Heart right ventricle (tissue), 16 donors: ENCODE measurements at places on chromosomes 2 and 18.

DNA sequence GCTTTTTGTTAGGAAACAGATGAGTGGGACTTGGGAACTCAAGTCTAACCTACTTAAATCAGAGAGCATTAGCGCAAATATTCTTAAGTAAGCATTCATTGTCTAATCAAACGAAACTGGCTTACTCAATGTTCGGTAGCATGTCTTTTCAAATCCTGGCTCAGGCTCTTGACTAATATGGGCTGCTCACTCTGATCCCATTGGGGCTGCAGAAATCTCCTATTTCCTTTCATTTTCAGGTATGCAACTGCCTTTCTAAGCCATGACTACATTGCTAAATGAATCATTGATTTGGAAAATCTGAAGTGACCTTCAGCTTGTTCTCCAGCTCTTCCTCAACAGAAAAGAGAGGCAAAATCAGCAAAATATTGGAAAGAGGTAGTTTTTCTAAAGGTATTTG is 2084.4 kb upstream of the PIK3C3 start:
- DNase-seq = no peak

- DNase-seq = peak; percentile 52
These were observed 49.1 kb downstream of the KCNIP3 start for GRCh38 chr2:95346231-95346737.

GRCh38 chr2:73832930-73833329 is 4.2 kb downstream of the STAMBP start:
- no peak for DNase-seq

GRCh38 chr2:221106241-221106640 is 465.9 kb downstream of the EPHA4 start:
- DNase-seq = no peak

DNA sequence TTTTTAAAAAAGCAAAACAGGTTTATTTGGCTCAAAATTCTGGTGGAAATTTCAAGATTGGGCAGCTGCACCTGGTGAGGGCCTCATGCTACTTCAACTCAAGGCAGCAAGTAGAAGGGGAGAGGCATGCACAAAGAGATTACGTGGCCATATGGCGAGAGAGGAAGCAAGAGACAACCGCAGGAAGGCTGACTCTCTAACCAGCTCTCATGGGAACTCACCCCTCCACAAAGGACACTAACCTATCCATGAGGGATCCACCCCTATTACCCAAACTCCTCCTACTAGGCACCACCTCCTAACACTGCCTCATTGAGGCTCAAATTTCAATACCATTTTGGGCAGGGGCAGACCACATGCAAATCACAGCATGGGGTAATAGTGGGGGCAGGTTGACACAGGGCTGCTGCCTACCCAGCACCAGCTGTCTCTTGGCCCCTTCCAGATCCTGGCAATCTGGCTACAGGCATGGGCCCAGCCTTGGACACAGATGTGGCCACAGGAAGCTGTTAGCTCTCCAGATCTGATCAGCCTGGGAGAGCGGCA is 2.0 kb upstream of the CAPN10 start:
- DNase-seq = no peak

GRCh38 chr2:67457699-67458098 is 60.6 kb downstream of the ETAA1 start:
- no peak for DNase-seq

DNA sequence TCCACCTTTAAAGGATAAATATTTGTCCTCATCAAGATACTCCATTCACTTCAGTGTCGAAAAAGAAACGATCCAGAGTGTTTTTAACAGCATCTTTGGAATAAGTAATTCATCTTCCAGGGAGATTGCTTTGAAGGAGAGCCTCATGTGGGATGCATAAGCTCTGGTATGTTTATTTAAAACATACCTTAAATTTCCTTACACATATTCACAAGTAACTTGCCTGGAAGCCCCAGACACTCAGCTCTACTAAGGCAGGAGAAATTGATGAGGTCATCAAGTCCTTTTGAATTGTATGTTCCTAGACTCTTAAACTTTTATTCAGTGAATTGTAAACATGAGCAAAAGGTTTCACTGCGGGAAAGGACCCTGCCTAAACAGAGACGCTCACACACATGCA is 103.0 kb downstream of the CDK15 start:
- DNase-seq = no peak
